Pulmonary artery endothelial cell (primary cell): ENCODE measurements at places on chromosomes 5 and 9.

DNA sequence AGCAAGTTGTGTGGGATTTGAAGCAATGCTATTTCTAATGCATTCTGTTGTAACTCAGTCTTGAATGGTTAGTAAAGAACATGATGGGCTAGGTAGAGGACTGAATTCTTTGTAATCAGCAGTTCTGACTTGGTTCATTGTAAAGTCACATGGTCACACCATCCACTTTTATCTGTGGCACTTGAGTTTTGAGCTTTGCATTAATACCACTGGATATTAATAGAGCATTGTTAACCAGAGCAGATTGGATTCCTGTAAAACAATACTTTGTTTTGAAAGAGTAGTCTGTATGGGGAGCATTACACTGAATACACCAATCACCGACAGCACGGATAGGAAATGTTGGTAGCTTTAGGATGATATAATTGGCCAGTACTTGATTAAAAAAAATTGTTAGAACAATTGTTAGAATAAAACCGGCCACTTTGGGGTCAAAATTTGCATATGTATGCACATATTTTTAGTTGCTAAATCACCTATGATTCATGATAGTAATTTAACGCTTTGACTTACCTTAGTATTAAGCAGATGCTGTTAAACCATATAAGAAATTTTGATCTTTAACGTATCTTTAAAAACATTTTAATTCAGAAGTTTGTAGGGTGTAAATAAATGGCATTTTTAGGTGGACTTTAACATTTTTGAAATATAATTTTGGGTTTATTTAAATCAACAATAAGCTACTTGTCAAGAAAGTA is 17.4 kb downstream of the SLC12A2 start:
- no peak for DNase-seq

GRCh38 chr5:127296321-127296720 is 5.7 kb downstream of the MEGF10 start:
- no peak for DNase-seq

- DNase-seq: no peak
Measured at GRCh38 chr5:170028124-170028523, 47.8 kb upstream of the INSYN2B start.

- DNase-seq: no peak
Measured at GRCh38 chr9:4489562-4489918, 728 bp upstream of the SLC1A1 start.

- DNase-seq: no peak
Measured at GRCh38 chr9:120350596-120350995, 229.4 kb downstream of the CDK5RAP2 start.

DNA sequence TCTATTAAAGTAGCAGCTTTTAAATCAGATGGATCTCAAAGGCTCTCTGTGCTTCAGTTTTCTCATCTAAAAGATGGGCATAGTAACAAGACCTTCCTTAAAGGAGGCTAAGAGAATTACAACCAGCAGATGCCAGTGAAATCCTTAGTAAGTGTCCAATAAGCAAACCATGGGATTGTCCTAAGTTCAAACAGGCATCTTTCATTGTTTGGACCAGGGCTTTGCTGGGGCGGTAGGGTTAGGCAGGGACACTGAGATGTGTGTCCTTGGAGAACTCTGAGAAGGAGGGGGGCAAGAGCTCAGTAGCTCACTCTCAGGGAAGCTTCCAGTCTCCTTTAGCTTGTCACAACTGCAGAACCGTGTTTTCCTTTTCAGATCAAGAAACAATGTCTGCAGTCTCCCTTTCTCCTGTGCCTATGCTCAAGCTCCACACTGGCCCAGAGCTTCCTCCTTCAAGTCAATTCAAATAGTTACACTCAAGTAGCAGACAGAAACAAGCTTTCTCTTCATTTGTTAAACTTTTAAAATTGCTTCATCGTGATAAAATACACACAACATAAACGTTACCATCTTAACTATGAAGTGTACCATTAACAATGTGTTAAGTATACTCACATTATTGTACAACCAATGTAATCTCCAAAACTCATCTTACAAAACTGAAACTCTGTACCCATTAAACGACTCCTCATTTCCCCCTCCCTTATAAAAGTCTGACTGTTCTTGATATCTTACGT is 216.2 kb downstream of the PIK3R1 start:
- DNase-seq: no peak

GRCh38 chr9:114656301-114656700 is 1.3 kb downstream of the TEX53 start:
- no peak for DNase-seq
